ENCODE measurements at places on chromosomes 12 and 14.

DNA sequence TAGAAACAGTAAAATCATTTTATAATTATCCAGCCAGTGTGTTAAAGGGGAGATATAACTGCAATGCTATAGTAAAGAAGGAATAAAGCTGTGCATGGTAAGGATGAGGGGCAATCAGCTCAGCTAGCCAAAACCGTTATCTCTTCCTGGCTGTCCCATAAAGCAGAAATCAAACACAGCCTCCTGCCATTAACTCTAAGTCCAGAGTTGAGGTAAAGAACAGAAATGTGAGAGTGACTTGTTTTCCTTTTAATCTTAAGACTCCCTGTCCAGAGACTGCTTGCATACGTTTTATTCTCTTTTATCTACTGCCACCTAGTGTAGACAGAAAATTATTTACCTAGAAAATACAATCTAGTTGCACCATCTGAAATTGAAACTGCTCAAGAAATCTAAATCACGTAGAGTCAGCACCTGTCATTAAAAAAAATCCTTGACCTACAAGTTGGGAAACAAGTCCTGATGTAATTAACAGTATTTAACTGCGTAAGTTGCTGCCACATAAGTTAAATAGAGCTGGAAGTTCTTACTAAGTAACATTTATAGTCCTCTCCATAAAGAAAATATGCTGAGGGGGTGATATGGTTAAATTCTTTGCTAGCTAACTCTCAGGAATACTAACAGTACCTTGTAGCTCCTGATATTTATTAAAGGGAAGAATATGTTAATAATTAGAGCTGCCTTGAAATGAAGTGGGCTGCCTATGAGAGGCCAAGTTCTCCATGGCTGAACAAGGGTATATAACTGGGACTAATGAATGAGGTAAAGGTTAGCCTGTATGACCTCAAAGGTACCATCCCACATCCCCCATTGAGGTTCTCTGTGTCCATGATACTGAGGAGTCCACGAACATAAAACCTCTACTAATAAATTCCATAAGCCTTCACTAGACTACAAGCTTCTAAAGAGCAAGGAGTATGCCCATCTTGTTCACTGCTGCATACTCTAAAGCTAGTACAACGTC lies 62.7 kb downstream of the GALNT4 start:
- peak; percentile 69 for DNase-seq

DNA sequence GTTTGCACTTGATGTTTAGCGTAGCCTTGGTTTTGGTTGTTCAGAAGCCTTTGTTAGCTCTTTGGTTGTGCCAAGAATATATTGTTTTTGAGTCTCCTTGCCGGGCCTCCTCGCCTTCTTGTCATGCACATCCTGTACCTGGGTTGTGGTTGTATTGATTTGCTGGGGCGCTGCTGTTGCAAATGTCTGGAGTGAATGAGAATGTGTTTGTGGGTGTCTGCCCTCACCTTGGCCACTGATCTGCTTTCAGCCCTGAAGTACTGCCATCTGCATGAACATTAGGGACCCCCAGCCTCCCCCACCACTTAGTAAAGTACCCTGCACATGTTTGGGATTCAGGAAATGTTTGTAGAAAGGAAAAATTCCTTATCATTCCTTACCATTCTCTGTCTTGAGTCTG lies 16.5 kb downstream of the PRKCH start:
- DNase-seq, result peak; percentile 89

DNA sequence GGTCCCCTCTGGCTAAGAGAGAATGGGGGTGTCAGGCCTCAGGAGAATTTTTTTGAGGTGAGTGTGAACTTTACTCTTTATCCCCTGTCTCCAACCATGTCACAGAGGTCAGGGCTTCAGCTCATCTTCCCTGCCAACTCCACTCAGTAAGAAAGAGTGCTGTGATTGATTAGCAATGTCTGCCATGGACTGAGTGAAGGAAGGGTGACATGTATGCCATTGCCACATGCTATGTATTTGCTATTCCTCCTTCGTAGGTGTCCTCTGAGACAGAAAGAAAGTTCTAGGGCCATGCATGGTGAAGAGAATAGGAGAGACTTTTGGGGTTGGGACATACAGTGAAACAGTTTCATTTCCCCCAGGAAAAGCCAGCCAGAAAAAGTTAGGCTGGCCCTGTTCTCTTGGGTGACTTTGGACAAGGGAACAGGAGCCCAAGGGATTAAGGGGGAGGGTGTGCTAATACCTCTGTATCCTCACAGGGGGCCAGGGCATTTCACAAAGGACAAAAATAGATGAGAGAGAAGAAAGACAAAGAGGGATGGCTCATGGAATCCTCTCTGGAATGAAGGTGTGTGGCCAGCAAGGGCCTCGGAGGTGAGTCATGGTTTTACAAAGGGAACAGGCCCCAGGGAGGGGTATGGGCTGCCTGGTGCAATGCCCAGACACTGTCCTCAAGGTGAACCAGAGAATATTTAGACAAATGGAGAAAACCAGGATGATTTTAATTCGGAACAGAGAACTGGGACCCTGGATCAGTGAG lies 13.9 kb upstream of the MYL2 start:
- no peak for DNase-seq

- no peak for DNase-seq
Measured at GRCh38 chr12:3453990-3454680, 36.9 kb upstream of the PRMT8 start.

DNA sequence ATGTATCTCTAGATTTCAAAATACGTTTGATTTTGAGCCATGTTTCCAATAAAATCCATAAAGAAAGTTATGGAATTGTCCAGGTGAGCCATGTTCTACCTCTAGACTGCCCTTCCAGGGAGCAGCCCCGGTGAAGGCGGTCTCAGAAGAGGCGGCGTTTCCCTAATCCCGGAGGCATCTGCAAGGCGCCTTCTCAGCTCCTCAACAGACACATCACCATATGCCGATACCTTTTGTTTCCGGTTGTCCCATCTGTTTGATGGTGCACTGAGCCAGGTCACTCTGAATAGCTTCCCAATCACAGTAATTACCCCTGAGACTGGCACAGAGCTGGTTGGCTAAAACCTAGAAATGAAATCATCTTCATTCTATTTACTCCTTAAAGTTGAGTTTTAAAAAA lies 305.5 kb upstream of the FKBP4 start:
- no peak for DNase-seq

DNA sequence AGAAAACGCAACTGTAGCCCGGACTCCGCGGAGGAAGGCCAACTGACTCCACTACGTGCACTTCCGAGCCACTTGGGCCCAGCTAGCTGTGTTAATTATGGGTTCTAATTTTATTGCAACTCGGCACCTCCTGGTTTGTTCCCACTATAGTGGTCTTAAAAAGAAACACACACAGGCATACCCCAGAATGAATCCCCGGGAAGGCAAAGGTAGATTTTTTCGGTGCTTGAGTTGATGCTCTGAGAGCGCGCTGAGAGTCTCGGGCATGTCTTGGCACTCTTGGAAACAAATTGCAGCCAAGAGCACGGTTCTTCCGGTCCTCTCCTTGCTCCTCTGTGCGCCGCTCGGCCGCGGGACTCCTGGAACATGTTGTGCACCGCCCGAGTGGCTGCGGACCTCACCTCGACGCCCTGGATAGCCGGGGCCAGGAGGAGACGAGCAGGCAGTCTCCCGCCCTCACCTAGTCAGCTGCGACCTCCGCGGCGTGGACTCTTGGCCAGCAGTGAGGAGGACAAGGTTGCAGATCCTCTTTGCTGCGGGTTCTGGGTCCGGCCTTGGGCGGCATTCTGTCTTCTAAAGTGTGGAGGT lies 6.8 kb upstream of the PAX9 start:
- no peak for DNase-seq

DNA sequence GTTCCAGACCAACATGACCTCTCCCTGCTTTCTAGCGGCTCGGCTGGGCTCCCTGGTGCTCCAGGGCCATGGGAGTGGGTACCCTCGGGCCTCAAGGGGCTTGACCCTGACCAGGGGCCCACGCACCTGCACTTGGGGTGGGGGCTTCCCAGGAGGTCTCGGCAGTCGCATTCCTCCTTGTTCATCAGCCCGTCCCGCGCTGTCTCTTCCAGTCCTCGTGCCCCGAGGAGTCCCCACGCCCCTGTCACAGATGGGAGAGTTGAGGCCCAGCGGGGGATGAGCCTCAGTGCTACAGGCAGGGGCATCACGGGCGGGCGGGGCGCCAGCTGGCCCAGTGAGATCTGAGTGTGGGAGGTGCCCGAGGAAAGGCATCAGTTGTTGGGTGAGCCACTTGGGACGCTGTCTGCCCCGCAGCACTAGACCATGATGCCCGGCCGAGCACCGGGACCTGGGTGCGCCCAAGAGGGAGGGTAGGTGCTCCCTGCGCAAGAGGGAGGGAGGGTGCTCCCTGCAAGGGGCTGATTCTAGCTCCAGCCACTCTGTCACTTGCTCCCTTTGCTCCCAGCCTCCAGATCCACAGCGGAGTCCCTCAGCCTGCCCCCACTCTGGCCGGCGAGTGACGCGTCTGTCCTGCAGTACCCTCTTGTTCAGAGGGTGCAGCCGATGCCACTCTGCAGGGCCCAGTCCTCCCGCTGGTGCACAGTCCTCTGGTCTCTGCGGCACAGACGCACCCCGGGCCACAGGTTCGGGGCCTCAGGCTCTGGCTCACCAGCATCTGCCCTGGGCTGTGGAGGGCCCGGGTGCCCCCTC lies 23.8 kb downstream of the MMP17 start:
- DNase-seq, result no peak

GRCh38 chr12:9024512-9024911 lies 35.2 kb downstream of the KLRG1 start:
- no peak for DNase-seq

DNA sequence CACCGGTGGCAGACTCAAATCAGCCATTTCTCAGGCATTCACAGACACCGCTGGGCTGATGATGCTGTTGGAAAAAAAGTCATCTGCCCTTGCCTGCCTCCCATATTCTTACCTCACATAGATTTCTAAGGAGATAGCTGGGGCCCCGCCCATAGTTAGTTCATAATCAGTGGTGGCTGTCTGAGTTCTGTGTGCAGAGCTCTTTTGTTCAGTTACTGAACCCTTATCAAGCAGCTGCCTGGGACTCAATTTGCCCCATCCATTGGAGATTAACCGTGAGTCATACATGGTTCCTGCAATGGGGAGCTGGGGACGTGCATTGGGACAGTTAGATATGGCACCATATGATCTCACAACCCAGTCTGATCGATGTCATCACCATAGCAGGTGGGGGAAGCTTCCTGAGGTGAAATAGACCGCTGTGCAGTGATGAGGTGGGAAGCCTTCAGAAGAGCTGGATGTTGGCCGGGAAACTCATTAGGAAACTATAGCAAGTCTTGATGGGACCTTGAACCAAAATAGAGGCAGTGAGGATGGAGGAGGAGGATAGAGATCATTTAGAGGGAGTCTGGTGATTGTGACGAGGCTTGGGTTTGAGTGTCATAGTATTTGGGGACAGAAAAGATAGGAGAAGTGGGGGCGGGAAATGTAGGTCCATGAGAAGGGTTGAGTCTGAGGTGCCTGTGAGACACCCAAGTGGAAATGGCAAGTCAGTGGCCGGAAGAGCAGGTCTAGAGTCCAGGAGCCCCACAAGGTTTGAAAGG lies 147.8 kb downstream of the GCH1 start:
- DNase-seq, result no peak

GRCh38 chr12:71958457-71958856 lies 19.8 kb downstream of the TPH2 start:
- no peak for DNase-seq

GRCh38 chr14:23379366-23380196 lies 2.7 kb downstream of the CMTM5 start:
- peak; percentile 65 for DNase-seq

- no peak for DNase-seq
Measured at GRCh38 chr12:76549131-76549530, 10.4 kb downstream of the OSBPL8 start.

- no peak for DNase-seq
Measured at GRCh38 chr12:47822863-47823262, 3.2 kb upstream of the HDAC7 start.

- no peak for DNase-seq
Measured at GRCh38 chr12:20455001-20455706, 86.8 kb downstream of the PDE3A start.

DNA sequence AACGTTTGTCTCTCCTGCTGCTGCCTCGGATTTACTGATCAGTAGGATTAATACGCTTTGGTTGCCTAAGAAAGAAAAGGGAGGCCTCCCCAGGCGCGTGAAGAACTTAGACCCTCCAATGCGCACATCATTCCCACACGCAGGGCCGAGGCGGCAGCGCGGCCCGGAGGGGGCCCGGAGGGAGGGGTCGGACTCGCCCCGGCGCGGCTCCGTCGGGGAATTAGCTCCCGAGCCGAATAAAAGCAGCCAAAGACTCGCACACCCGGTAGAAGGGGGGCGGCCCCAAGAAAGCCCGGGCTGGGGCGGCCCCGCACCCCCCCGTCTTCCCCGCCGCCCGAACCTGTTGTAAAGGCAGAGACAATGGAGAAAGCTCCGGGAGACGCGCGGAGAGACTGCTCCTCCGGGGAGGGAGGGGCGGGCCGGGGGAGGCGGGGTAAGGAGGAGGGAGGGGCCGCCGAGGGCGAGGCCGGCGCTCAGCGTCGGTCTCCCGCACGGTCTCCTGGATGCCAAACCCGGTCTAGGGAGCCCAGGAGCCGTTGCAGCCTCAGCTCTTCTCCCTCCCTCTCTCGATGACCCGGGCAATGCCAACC lies at the start of gene NELL2:
Gene NELL2 (minus strand): TSS at position 362 of the 590 bp plus-strand sequence. CDS start 446 bp downstream, outside the sequence.
- peak; percentile 60 for DNase-seq

DNA sequence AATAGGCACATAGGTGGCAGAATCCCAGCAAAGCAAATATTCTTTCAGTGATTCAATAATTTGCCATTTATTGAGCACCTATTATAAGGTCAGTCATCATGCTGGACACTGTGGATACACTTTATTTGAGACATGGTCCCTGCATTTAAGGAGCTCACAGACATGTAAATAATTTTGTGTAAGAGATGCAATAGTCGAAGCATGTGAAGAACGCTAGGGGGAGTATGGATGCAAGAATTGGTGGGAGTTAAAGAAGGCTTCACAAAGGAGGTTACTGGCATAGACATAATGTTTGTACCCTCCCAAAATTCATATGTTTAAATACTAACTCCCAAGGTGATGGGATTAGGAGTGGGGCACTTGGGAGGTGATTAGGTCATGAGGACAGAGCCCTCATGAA lies 260.6 kb upstream of the GARIN6 start:
- no peak for DNase-seq
